AG10803 (cell line): ENCODE measurements at places on chromosomes 2 and 18.

DNA sequence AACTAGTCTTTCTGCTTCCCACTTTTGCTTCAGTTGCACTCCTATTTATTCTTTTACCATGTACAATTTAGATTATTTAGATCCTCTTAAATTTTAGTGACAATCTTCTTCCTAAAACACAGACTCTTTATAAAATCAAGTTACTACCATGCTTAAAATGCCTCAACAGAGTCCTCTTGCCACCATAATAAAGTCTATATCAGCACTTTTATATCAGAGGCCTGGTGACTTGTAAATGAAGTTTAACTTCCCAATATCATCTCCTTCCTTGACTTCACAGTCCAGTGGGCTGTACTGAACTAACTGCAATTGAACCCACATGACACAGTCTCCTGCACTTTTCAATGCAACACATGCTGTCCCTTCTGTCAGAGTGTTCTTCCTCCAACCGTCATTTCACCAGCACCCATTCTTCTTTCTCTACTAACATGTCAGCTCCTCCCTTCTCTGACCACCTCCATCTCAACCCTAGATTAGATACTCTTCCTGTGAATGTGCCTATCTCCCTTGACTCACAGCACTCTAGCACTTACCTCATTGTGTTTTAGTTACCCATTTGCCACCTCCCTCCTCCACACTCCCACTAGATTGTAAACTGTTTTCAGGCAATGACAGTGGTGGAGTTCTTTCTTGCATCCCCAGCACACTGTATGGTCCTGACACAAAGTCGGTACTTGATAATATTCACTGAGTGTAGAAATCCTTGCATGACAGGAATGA lies 414.9 kb downstream of the SATB2 start:
- no peak for DNase-seq

GRCh38 chr2:39062320-39062719 lies 58.5 kb downstream of the SOS1 start:
- no peak for DNase-seq

DNA sequence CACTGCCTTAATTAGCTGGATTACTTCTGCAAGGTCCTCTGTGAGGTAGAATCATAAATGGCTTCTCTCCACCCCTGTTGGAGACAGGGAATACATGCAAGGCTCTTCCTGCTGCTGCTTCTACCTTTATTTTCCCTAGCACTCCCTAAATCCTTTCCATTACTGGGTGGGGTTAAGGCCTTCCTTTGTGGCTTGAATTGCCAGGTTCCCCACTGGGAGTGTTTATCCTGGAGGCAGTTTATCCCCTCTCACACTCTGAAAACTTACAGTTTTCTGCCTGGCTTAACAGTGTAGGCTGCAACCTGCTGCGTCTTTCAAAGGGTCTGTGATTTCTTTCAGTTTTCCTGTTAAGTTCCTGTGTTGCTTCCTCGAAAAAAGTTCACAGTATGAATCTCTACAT lies 1062.3 kb upstream of the CRIM1 start:
- DNase-seq = no peak

GRCh38 chr2:188119112-188119838 lies 172.4 kb upstream of the GULP1 start:
- DNase-seq = no peak

- no peak for DNase-seq
Observed at GRCh38 chr2:107281637-107282036, 395.7 kb upstream of the ST6GAL2 start.

- DNase-seq = no peak
Observed at GRCh38 chr18:9422816-9423519, 52.3 kb upstream of the RALBP1 start.

GRCh38 chr2:239179851-239180371 lies 220.9 kb downstream of the HDAC4 start:
- no peak for DNase-seq

GRCh38 chr2:176585791-176586190 lies 316.5 kb downstream of the MTX2 start:
- peak; percentile 12 for DNase-seq

- DNase-seq = no peak
Observed at GRCh38 chr18:6677086-6677485, 52.4 kb upstream of the ARHGAP28 start.

DNA sequence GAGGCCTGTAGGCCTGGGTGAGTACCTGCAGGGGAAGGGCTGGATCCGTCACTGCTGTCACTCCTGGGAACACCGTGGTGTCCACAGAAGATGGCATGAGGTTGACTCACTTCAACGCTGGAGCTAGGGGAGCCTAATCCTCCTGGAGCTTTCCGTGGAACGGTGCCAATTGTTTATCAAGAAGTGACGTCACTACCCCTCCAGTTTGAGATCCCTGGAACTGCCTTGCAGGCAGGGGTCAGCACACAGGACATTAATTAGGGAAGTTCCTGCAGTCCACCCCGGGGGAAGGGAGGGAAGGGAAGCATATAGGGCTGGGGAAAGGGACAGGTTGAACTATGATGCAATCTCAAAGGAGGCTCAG lies 408.6 kb downstream of the GALR1 start:
- DNase-seq = no peak

DNA sequence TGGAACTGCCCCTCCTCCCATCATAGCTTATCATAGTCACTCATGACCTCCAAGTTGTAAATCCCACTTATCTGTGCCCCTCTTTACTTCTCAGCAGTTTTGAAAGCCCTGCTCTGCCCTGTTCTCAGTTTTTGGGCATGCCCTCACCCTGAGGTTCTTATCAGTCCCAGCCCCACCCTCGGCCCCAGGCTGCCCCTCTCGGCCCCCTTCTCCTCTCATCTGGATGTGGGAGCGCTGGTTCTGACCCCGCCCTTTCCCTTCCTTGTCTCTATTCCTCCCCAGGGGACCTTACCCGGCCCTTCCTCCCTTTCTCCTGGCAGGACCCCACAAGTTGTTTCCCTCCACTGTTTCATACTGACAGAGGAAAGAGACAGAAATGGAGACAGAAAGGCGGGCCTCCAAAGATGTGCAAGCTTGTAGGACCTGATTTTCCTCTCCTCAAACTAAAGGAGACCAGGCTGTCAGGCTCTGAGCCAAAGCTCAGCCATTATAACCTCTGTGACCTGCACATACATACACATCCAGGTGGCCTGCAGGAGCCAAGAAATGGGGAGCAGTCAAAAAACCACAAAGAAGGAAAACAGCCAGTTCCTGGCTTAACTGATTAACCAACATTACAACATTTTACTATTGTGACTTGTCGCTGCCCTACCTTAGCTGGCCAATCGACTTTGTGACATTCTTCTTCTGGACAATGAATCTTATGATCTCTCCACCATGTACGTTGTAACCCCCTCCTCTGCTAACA lies 171.0 kb upstream of the HS6ST1 start:
- no peak for DNase-seq

DNA sequence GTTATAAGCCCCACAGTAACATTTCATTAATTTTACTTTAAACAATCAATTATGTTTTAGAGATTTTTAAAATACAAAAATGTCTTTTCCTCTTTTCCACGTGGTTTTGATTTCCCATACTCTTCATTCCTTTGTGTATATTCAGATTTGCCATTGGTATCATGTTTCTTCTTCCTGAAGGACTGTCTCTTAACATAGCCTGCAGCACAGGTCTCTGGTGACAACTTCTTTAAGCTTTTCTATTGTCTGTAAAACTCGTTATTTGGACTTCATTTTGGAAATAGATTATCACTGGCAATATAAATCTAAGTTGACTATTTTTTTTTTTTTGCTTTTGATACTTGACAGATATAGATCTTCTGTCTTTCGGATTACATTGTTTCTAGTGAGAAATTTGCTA lies 115.2 kb upstream of the KLHL29 start:
- no peak for DNase-seq

DNA sequence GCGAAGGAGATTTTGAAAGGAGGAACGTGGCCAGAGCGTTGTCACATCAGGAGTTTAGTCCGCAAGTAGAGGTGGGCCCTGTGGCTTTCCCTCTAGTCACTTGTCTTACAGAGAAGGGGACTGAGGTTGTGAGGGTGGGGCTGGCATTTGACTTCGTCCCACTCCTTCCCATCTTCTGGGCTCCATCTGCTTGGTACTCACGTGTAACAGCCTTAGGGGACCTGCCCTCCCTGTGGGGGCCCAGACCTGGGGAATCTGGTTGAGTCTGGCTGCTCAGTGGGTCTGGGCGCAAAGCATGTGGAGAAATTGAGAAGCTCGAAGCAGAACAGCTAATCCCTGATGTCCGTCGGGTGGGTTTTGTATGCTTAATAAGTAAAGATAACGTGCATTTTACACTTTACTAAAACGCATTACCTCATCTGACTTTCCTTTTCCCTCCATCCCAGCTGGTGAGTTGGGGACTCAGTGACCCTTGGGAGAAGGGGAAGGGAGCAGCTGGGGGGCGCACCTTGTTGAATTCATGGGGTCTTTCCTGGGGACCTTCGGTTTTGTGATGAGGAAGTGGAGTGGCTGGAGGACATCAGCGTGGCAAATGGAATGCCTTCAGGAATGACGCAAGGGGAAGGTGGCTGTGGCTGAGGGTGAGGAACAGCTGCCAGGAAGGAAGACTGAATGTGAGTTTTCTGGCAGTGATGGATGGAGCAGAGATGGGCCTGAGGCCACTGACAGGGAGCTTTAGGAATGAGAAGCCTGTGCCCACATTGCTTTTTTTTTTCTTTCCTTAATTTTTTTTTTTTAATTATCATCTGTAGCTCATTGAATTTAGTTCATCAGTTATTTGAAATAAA lies 44.8 kb downstream of the ASAP2 start:
- DNase-seq = peak; percentile 95

DNA sequence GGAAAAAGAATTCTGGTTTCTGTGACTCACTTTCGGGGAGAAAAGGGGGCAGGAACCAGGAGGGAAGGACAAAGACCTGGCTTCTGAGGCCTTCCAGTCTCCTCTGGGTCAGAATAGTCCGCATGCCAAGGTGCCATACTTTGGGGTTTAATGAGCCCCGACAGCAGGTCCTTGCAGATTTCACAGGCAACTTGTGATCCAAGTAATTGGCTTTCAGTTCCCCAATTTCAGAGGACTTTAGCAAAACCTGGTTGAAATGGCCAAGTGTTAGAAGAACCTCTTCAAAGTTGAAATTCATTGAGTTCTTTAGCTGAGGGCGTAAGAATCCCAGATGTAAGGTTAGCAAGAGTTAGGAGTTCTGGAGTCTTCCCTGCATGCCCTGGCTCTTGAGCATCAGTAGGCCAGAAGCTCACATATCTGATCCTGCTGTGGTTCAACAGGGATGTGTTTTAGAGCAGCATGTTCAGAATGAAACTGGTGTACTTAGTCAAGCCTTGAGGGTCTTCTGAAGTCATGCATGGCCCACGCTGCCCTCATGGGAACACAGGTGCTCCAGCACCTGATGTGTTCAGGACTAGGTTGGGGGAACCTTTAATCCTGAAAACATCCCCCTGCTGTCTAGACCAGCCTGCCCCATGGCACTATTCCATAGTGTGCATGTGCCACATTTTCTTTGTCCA lies 143.0 kb downstream of the NUP35 start:
- no peak for DNase-seq

DNA sequence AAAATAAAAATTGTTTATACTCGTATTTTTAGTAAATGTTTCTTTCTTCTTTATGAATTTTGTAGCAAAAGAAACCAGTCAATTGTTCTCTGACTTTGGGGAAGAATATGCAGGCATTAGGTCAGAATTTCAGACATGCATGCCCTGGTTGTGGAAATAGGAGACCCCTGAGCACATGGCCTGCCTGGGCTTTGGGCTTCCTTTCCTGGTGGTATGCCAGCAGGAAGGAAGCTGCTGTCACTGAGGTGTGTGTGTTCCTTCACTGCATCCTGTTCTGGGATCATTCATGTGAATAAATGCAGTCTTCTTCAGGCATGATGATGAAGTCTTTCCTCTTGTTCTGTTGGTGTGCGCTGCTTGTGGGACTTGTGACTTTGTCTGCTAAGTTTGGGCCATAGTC lies 920.2 kb upstream of the VRK2 start:
- DNase-seq = no peak

DNA sequence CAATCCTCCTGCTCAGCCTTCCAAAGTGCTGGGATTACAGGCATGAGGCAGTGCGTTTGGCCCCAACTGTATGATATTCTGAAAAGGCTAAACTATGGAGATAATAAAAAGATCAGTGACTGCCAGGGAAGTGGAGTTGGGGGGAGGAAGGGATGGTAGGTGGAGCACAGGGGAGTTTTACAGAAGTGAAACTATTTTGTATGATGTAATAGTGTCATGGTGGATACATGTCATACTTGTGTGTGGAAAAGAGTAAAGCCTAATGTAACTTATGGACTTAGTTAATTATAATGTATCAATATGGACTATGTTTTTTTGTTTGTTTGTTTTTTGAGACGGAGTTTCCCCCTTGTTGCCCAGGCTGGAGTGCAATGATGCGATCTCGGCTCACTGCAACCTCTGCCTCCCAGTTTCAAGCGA lies 2.9 kb upstream of the GGCX start:
- DNase-seq = no peak

DNA sequence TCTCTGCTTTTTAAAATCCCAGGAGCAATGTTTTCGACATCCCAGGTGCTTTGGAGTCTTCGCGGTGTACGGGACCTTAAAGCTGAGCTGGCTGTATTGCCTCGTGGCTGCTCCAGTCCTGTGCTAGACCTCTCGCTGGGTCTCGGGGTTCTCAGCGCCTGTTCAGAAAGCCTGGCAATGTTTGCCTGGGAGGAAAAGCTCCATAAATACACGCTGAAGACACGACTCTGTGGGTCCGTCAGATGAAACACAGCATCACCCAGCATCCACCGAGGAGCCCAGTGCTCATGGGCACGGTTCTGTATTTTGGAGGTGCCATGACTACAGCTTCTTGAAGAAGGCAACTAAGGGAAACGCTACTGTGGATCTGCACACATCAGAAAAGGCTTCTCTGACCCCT lies 21.6 kb downstream of the MBP start:
- DNase-seq = no peak

DNA sequence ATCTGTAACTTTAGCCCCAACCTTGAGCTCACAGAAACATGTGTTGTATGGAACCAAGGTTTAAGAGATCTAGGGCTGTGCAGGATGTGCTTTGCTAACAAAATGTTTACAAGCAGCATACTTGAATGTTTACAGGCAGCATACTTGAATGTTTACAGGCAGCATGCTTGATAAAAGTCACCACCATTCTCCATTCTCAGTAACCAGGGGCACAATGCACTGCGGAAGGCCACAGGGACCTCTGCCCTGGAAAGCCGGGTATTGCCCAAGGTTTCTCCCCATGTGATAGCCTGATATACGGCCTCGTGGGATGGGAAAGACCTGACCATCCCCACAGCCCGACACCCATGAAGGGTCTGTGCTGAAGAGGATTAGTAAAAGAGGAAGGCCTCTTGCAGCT lies 52.4 kb downstream of the LONRF2 start:
- no peak for DNase-seq

- no peak for DNase-seq
Observed at GRCh38 chr2:70202236-70202806, 11.5 kb upstream of the C2orf42 start.

- DNase-seq = no peak
Observed at GRCh38 chr2:60317034-60317386, 236.4 kb downstream of the BCL11A start.
